ENCODE measurements at places on chromosomes 5 and 9. TPM values are rescaled to one million over a fixed set of nuclear protein-coding genes. Genes with fewer than 3 reads are reported as not detected.

Gene CSF1R
- total RNA-seq = not detected

Gene RGS3
- 407 TPM for total RNA-seq

Gene SEMA5A
- total RNA-seq = 0.04 TPM

Gene GABRB2
- not detected for total RNA-seq

Gene FBP1
- 2.2 TPM for total RNA-seq

Gene AGXT2
- not detected for total RNA-seq

Gene PLEKHG4B
- not detected for total RNA-seq

Gene GPR151
- total RNA-seq = not detected

Gene CARD19
- total RNA-seq = 58.4 TPM

Gene CEL
- 1.9 TPM for total RNA-seq

Gene ZNF618
- 60.6 TPM for total RNA-seq

Gene PCDHB14
- 0.55 TPM for total RNA-seq

Gene IFNA21
- total RNA-seq = not detected

Gene MEIKIN
- total RNA-seq = not detected

Gene MARCHF11
- not detected for total RNA-seq

Gene BARX1
- total RNA-seq = not detected

Gene TICAM2
- total RNA-seq = 3.5 TPM

Gene MYO10
- 144 TPM for total RNA-seq
